ENCODE measurements at places on chromosomes 7 and 10.

DNA sequence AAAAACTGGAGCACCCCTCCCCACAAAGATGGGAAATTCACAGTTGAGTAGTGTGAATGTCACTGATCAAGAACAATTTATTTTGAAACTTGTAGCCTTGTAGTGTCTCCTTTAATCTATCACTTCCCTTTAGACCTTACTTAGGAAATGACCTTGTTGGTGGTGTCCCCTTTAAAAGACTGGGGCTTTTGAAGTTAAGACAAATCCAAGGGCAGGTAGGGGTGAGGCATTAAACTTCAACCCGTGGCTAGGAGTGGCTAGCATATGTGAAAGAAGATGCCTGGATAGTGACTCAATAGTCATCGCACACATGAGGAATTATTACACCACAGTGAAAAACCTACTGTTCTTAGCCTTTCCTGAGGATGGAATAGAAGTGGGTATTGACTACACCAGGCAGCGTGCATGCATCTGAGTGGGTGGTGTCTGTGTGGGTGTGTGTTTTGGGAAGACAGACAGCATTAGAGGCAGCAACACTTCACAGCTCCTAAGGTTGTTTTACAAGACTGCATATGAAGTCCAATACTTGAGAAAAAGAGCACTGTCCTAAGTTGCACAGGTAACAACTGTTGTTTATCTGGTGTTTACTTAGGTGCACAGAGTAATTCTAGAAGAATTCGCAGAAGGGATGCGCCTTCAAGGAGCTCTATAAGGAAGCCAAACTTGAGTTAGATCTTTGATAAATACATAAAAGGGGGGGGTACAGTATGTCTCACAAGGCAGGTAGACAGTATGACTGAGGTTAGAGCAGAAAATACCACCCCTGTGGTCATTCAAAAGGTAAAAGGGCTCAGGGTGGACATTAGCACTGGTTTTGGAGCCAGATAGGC is 32.9 kb downstream of the ABLIM1 start:
- DNase-seq, result no peak

GRCh38 chr7:37516664-37517063 is 68.0 kb upstream of the ELMO1 start:
- DNase-seq, result no peak

- no peak for DNase-seq
Observed at GRCh38 chr7:45007571-45008328, 7.7 kb downstream of the CCM2 start.

- DNase-seq, result peak; percentile 19
Observed at GRCh38 chr7:6026011-6026819, 5.0 kb upstream of the ANKRD61 start.

DNA sequence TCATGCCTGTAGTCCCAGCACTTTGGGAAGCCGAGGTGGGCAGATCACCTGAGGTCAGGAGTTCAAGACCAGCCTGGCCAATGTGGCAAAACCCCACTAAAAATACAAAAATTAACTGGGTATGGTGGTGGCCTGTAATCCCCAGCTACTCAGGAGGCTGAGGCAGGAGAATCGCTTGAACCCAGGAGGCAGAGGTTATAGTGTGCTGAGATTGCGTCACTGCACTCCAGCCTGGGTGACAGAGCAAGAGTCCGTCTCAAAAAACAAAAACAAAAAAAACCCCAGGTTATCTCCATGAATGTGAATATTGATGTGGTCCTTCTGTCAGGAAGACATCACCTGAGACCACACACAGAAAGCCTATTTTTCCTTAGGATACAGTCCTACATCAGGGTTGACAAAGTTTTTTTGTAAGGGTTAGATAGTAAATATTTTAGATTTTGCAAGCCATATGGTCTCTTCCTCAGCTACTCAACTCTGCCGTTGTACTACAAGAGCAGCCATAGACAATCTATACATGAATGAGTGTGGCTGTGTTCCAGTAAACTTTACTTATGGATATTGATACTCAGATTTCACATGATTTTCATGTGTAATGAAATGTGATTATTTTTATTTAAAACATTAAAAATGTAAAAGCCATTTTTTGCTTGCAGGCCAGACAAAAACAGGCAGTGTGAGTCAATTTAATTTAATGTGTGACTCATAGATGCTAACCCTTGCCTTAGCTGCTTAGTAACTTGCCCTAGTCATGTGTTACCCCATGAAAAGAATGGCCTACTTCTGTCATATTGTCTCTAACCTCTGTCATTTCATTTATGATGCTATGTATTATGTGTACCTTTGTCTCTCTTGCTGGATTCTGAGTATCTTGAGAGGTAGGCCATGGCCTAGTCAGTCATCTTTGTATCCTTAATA is 78.1 kb downstream of the TPST1 start:
- DNase-seq, result peak; percentile 64

- no peak for DNase-seq
Observed at GRCh38 chr7:132158166-132158565, 418.1 kb downstream of the PLXNA4 start.

DNA sequence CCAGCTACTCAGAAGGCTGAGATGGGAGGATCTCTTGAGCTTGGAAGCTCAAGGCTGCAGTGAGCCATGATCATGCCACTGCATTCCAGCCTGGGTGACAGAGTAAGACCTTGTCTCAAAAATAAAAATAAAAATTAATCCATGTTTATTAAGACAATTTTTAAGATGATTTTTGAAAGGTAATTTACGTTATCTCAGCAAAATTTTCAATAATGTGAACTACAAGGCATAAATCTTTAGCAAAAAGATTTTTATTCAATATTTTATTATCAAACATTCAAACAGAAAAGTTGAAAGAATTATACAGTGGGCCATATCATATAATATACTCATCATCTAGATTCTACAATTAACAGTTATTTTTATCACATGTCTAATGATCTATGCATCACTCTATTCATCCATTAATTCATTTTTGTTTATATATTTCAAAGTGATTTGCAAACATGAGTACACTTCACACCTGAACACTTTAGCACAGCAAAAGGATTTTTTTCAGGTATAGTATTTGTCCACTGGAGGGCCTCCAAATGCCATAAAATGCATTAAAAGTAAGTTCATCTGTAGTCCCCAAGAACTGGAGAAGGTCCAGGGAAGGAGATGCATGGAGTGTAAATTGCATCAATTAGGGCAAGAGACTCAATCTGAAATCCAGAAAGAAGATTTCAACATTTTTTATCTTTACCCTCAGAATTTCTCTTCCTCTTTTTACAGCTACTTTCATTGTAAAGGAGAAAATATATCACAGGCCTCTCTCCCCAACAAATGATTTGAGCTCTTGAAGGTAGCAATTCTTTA is 38.6 kb upstream of the RSBN1L start:
- DNase-seq, result peak; percentile 26

- DNase-seq, result no peak
Observed at GRCh38 chr10:23331567-23332301, 12.9 kb downstream of the C10orf67 start.

- DNase-seq, result no peak
Observed at GRCh38 chr10:66819691-66820090, 106.1 kb upstream of the LRRTM3 start.

DNA sequence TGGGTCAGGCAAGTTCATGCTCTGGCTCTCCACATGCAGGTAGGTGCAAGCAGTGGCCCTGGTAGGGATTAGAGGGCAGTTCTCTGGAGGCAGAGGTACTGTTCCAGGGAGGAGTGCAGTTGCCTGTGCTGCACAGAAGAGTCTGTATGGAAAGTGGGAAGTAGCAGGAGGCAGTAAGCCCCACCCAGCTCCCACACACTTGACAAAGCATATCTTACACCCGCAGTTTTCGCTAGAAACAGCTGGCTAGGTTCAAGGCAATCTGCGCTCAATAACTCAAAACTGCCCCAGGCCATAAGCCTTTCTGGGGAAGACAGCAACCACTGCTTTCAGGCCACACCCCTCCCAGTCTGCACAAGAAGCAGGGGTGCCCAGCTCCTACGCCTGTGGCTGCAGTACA is 33.1 kb upstream of the ARMC3 start:
- DNase-seq, result no peak

All from putamen (tissue), 1 donor.